ENCODE measurements at places on chromosomes 7 and 10.

DNA sequence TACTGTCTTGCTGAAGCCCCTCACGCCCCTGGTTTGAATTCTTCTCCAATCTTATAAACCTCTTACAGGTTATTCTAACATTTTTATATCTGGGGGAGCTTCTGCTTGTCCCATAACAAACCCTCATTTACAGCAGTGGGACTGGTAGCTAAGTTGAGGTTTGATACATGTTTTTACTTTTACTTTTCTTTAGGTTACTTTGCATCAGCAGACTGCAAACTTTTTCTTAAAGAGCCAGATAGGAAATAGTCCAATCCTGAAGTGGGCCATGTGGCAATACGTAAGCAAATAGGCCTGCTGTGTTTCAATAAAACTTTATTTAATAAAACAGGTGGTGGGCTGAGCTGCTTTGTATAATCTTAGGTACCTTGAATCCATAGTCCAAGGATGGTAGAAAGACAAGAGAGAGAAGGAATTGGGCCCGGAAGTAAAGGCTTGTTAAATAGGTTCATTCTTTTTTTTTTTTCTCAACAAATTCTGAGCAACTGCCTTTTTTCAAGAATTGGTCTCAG lies 27.3 kb downstream of the RAB18 start:
- no peak for DNase-seq

- no peak for DNase-seq
These were observed 64.3 kb upstream of the MDFIC start for GRCh38 chr7:114857605-114858004.

DNA sequence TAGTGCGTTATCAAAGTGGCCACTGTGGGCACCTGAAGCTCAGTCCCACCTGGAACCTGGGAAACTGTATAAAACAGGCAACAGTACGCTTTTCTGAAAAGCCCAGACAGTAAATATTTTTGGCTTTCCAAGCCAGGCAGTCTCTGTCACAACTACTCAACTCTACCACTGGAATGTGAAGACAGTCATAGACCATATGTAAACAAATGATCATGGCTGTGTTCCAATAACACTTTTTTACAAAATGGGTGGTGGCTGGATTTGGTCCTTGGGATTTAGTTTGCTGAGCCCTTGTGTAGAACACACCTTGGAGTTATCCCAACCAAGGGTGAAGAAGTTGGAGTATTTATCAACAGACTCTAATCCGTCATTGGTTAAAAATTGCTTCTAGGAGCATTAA lies 259.9 kb downstream of the SKIDA1 start:
- peak; percentile 84 for DNase-seq

- no peak for DNase-seq
These were observed 17.9 kb downstream of the SMNDC1 start for GRCh38 chr10:110286841-110287240.

GRCh38 chr10:4786043-4786839 lies 39.8 kb upstream of the AKR1E2 start:
- DNase-seq, result no peak

GRCh38 chr7:151129960-151130591 lies 37.4 kb downstream of the GBX1 start:
- no peak for DNase-seq

- DNase-seq, result no peak
These were observed 165.4 kb downstream of the ST7 start for GRCh38 chr7:117118579-117119180.

DNA sequence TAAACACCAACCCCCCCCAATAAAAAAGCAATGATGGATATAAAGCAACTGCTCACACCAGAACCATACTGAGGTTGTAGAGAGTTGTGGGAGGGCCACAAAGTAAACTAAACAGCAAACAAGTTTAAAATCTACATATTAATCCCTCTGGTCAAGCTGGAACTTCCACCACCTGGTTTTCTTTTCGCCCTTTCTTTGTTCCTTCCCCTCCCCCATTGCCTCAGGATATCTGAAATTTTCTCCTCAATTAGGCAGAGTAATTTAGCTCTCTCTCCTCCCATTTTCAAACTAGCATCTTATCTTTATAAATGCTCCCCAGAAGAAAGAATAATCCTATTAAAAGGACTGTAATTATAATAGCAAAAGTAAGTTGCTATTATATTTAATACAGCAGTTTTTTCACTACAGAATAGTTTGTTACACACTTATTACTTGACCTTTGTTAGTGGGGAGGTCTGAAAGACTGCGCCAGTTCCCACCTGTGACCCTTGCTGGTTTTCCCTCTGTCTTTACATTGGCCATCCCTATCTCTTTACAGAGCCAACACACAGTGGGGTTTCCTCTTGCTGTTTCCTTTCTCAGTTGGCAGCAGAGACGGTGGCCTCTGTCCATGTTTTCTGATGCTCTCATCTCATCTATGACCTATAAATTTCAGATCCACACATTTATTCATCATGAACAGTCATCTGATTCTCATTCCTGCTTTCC lies 235.4 kb downstream of the RNLS start:
- DNase-seq, result no peak

DNA sequence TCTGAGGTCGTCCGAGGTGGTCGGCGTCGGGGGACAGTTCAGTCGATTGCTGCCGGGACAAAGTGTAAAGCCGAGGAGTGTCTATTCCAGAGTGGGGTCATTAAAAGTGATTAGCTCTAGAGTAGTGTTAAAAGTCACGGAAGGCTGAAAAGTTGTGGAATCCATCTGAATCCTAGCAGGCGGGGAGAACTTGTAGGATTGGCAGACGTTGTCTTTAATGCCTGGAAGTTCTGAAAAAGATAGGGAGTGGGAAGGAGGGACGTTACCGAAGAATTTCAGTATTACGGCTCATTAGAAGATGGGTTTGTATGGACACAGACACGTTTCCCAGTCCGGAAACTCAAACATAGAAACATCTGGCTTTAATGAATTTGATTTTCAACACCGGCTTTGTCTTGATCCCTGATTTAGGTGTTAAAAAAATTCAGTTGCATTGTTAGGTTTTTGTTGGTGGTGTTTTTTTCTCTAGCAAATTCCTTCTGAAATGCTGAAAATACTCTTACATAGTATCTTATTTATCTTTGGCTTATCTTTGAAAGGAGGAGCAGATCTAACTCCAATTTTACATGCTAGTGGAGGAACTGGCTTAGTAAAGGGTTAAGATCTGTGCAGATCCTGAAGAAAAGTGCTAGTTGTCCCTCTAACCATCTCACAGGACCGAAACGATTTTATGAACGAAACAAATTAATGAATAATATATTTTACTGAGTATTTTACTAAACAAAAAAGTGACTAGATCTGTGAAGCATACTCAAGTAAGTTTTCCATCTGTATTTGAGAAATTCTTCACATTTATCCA lies 900 bp downstream of the MKLN1 start:
- no peak for DNase-seq

GRCh38 chr7:73395538-73396503 lies 37.8 kb upstream of the FZD9 start:
- DNase-seq, result no peak

GRCh38 chr7:47536661-47537611 lies 45.0 kb downstream of the TNS3 start:
- peak; percentile 77 for DNase-seq

- no peak for DNase-seq
These were observed 124.7 kb upstream of the CTBP2 start for GRCh38 chr10:125284875-125285597.

DNA sequence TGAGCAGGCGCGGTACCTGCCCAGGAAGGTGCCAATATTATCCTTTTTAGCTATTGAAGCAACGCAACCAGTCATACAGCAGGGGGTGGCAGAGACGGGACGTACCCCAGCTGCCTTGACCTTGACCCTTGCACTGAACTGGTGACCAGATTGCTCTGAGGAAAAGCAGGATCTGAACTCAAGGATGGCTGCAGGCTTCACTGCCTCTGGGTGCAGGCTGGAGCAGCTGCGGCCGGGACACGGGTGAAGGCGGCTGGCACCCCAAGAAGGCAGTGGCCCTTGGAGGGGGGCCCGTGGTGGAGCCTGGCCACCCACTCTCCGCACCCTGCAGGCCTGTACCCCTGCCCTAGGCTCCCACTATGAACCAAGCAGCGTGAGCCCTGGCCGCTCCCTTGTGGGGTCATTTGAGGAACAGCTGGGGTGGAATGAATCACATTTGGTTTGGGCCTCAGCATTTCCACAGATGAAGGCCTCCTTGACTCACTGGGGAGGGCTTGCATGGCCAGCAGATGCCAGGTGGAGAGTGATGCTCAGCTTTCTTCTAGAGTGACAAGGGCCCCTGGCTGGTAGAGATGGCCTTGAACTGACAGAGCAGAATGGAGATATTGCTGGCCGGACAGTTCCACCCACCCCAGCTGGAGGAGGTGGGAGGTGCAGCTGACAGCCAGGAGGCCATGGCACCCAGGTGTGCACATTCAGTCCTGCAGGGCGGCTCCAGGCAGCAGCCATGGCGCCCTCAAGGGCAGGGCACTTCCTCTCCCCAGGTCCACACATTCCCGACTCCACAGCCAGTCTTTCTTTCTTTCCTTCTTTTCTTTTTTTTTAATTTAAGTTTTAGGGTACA lies 218.7 kb downstream of the WDR37 start:
- no peak for DNase-seq

DNA sequence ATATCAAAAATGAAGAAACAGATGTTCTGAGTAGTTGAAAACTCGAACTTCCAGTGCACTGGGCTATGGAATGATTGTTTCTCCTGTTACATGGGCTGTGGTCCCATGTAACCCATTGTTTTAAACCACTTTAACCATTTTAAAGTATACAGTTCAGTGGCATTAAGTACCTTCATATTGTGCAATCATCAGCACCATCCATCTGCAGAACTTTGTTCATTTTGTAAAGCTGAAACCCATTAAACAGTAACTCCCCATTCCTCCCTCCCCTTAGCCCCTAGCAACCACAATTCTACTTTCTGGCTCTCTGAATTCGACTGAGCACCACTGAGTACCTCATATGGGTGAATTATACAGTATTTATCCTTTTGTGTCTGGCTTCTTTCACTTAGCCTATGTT lies 217.4 kb downstream of the LRMDA start:
- no peak for DNase-seq

DNA sequence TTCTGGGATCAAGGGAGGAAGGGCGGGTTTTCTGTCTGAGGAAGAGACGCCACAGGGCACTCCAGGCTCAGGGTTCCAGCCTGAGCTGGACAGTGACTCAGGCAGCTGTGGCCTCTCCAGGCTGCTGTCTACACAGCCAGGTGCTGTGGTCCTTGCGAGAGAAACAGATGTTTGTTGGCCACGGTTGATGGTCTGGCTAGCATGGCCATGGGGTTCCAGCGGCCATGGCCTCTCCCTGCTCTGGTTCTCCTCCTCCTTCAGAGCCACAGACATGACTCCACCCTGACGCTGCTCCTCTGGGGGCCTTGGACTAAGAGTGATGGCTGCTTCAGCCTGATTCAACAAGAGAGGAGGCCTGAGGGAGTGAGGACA lies 75.9 kb downstream of the AFAP1L2 start:
- no peak for DNase-seq

- DNase-seq, result no peak
These were observed 78.9 kb upstream of the DDC start for GRCh38 chr7:50644114-50644513.

- DNase-seq, result no peak
These were observed 76.5 kb downstream of the AUTS2 start for GRCh38 chr7:69674701-69675182.

DNA sequence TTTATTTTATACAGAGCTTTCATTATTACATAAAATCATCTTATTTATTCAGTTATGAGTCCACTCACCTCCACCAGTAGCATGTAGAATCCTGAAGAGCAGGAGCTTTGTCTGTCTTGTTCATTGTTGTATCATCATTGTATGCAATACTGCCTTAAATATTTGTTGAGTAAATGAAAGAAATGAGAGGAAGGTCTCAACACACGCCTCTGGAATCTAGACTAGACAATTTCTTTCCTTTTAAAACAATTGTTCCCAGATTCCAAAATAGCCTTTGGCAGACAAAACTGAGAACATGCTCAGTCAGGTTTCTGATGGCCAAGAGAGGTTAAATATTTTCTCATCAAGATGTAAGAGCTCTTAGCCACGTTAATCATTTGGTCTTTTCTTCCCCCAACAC lies 173.1 kb upstream of the AGR3 start:
- DNase-seq, result no peak

DNA sequence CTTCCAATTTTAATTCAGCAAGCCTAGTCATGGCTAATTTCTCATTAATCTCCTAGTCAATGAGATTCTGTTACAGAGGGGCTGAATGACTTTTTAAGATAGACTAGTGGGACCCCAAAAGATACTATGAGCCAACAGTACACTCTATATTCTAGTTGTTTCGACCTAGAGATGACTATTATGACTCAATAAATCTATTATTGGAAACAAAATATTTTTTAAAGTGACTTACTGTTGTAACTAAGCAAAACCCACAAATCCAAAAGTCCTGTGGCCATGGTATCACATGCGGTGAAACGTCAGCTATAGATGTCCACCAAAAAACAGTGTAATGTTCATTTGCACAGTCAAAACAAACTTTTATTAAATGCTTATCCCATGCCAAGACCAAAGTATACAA lies 95.3 kb upstream of the ADO start:
- no peak for DNase-seq

- peak; percentile 87 for DNase-seq
These were observed 70.4 kb downstream of the PYROXD2 start for GRCh38 chr10:98344589-98345038.

GRCh38 chr7:158722574-158723237 lies 18.1 kb upstream of the NCAPG2 start:
- DNase-seq, result no peak

- DNase-seq, result no peak
These were observed 227.0 kb downstream of the MAD1L1 start for GRCh38 chr7:2005786-2006185.

GRCh38 chr10:89458784-89459183 lies 44.4 kb downstream of the IFIT5 start:
- peak; percentile 75 for DNase-seq

DNA sequence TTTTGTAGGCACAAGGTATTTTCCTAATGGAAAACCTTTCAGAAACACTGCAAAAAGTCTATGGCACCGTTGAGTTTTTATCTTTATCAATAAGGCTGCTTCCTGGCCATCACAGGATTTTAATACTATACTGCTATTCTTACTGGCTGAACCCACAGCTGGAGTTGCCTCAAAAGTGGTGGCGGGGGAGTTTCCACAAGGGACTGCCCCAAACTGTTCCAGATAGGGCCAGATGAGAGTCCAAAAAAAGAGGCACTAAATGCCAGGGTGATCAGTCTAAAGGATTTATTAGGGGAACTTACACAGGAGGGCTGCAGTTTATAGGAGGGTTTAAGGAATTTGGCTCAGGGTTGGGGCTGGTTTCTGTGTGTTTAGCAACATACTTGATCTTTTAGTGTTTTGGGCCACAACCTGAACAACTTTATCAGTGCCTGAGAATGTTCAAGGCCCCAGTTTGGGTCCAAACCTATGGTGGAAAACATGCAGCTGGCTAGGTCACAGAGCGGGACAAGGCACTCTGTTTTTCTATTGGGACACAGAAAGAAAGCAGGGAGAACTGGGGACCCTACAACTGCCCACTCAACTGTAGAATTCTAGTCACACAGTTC lies 41.4 kb downstream of the STAM start:
- no peak for DNase-seq

DNA sequence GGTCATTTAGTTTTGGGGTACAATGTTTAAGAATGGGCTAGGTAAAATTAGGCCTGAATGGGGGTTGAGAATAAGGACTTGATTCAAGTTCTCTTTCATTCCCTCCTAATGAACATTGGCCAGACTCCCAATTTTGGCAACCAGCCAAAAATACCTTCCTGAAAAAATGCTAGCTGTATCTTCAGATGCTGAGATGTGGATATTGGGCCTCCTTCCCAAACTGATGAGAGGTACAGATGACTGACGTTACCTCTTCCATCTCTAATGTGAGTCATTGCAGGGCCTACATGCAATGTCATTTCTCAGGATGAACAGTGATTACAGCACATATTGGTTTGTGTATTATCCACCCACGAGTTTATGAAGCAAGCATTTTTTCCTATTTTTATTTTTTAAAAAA lies 151.6 kb downstream of the SND1 start:
- no peak for DNase-seq
